ENCODE measurements at places on chromosomes 6 and 20.

DNA sequence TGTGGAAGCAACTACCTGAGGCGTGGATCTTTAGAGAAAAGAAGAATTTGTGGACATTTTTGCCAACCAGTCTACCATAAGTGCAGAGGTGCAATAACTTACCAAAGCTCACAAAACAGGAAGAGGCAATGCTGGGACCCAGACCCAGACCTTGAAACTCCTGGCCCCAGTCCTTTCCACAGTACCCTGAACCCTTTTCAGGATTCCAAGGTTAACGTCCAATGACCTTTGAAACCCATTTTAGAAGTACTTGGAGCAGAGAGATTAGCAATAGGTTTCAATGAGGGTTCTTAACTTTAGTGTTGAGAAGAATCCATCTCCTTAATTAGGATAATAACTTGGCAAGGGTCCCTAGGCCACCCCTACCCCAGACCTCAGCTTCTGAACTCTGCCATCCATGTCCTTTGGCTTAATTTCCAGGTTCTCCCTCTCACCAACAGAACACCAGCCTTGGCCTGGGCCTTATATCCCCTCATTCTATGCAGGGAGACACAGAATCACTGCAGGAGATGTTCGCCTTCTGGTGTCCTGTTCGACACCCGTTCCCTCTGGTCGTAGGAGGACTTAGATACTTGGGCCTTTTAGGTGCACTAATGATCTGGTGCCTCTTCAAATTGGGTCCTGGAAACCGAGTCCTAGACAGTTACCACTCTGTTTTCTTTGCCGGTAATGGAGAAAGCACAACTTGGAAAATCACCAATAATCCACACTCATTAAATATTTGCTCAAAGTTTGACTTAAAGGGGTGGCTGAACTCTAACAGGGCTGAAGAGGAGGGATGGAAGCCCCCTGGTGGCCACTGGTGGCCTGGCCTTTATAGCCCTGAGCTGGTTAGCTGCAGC lies 40.6 kb downstream of the ISM1 start:
- DNase-seq = no peak

DNA sequence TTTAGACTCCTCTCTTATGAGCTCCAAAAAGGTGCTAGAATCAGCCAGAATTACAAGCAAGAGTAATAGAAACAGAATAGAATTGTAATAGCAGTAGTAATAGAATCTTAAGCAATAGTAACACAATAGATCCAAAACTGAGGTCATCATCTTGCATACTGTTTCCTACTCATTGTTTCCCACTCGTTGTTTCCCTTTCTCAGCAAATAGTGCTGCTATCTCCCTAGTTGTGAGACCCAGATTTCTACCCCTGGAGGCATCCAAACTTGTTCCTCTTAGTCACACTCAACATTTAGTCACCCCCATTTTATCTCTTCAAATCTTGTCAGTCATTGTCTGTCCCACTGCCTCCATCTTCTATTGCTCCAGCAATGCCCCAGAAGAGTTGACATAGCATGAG lies 356.9 kb upstream of the MARCKS start:
- DNase-seq = no peak

DNA sequence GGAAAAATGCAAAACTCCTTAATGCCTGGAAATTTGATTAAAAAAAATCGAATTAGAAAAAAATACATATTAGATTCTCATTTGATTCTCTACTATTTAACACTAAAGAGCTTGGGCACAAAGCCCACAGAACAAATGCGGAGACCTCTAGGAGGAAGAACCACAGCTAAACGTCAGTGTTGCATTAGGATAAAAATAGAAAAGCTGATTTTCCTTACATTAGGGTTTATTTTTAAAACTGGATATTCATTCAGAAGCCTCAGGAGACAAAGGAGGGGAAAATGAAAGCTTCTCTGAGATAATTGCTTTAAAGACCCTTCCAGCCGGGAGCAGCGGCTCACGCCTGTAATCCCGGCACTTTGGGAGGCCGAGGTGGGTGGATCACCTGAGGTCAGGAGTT lies 77.3 kb downstream of the ECT2L start:
- DNase-seq = no peak

- DNase-seq = no peak
Observed at GRCh38 chr20:49918446-49918845, 3.1 kb upstream of the SPATA2 start.

DNA sequence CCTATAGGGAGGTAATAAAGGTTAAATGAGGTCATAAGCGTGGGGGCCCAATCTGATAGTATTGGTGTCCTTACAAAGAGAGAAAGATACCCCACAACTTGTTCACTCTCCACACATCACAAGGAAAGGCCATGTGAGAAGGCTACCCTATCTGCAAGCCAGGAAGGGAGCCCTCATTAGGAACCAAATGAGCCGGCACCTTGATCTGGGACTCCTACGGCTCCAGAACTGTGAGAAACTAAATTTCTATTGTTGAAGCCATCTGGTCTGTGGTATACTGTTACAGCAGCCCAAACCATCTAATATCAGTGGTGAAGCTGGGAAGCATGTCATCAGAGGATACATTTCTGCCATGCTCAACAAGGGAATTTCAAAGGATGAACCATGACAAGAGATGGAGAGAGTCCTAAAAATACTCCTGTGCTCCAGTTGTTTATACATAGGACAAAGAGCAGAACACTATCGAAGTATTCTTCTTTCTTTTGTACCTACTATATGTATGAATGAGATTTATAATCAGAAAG lies 10.4 kb downstream of the COX7A2 start:
- DNase-seq = no peak

- no peak for DNase-seq
Observed at GRCh38 chr20:34377072-34377847, 14.2 kb downstream of the ITCH start.

DNA sequence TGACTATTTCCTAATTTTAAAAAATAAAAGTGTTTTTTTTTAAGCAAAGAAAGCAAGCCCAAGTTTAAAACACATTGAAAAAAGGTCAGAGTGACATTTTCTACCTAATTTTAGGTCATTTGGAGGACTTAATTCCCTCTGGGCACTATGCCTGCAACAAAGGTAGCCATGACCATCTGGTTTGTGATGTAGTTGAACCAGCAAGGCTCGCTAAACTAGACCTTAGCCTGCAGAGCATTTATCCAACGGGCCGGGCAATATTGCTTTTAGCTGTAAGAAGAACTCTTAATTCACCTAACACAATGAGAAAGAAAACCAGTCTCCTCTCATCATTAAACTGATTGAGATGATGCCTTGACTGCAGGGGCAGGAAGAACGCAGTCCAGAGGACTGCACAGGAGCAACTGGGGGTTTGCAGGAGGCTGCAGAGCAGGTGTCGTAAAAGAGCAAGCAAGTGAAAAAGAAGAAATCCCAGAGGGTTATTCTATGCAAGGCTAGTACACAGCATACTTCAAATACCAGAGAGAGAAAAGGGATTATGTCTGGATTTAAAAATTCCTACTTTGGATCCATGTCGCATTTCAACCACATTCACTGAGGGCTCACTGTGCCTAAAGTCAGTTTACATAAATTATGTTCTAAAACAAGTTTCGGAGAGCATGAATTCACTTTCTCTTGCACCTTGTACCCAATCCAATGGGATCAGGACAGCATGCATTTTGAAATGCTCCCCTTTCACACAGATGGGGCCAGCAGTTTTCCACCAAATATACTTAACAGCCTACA lies 12.8 kb downstream of the TRAF3IP2 start:
- DNase-seq = no peak

DNA sequence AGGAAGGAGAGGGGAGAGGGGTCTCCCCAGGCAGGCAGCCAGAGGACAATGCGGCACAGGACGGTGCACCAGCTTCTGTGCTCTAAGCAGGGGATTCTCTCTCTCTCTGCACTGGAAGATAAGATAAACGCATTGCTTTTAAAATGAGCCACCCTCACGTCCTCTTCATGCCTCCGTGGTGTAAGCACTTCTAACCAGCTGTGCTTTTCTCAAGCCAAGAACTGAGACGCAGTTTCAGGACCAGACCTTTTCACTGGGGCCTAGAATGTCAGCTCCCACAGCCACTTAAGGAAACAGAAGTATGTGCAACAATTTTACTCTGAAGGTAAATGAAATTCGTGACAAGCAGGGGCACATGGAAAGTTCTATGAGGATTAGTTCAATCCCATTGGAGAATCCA lies 82.4 kb downstream of the PSMB1 start:
- no peak for DNase-seq

- no peak for DNase-seq
Observed at GRCh38 chr6:96608074-96608473, 45.1 kb downstream of the FHL5 start.

GRCh38 chr6:153031335-153031955 lies 28.9 kb upstream of the MTRF1L start:
- DNase-seq = no peak

GRCh38 chr6:12371151-12371550 lies 81.0 kb downstream of the EDN1 start:
- DNase-seq = no peak

GRCh38 chr6:147117011-147117410 lies 87.2 kb upstream of the STXBP5 start:
- no peak for DNase-seq

GRCh38 chr6:44373787-44374186 lies 13.7 kb upstream of the CDC5L start:
- DNase-seq = no peak

DNA sequence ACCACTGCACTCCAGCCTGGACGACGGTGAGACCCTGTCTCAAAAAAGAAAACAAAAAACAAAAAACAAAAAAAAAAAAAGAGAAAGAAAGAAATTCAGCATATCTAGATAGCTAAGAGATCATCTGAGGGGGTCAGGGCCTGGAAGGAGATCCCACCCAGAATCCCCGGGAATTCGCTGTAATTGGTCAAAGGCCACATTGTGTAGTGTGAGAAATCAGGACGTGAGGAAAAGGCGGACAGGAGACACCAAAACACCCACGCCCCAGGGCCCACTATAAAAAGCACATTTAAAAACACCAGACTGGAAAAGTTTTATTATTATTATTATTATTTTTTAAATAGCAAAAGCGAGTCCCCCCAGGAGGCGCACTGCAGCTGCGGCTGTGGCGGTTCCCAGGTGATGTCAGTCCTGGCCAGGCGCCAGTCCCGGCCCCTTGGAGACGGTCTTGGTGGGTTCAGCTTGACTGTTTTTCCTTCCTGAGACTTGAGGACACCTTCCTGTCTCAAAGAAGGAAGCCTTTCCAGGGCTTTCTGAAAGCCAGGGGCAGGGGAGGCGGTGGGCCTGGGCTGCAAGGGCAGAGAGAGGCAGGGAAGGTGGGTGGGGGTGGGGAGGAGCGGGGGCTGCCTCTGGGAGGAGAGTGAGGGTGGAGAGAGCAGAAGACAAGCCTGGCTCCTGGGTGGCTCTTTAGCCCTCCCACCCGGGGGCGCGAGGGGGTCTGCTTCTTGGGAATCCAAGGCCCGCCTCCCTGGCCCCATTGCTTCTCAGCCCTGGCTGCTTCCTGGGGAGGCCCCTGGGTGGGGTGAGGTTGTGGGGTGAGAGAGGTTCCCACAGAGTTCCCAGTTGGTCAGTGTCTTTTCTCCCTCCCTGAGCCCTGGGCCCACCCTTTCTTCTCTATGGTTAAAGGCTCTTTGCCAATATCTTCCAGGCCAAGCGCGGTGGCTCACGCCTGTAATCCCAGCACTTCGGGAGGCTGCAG lies 14.5 kb downstream of the TCF15 start:
- DNase-seq = peak; percentile 86

DNA sequence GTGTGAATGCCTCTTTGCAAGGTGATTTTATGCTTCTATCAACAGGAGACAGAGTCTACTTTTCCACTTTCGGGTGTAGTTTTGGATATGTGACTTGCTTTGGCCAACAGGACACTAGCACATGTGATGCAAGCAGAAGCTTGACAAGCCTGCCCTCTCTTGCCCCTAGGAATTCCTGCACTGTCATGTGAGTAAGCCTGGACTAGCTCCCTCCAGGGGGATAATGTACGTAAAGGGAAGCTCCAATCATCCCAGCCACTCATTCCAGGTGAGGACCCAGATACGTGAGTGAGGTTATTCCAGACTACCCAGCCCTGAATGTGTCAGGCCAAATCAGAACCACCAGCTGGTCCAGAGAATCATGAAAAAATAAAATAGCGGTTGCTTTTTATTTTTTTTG lies 33.3 kb downstream of the BEND3 start:
- DNase-seq = no peak

DNA sequence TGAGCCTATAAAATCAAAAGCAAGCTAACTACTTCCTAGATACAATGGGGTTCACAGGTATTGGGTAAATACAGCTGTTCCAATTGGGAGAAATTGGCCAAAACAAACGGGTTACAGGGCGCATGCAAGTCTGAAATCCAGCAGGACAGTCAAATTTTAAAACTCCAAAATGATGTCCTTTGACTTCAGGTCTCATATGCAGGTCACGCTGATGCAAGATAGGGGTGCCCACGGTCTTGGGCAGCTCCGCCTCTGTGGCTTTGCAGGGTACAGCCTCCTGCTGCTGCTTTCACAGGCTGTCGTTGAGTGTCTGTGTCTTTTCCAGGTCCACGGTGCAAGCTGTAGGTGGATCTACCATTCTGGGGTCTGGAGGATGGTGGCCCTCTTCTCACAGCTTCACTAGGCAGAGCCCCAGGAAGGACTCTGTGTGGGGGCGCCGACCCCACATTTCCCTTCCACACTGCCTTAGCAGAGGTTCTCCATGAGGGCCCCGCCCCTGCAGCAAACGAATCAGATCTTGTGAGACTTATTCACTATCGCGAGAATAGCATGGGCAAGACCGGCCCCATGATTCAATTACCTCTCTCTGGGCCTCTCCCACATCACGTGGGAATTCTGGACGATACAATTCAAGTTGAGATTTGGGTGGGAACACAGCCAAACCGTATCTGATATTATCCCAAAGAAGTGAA lies 11.9 kb upstream of the SMIM29 start:
- no peak for DNase-seq

DNA sequence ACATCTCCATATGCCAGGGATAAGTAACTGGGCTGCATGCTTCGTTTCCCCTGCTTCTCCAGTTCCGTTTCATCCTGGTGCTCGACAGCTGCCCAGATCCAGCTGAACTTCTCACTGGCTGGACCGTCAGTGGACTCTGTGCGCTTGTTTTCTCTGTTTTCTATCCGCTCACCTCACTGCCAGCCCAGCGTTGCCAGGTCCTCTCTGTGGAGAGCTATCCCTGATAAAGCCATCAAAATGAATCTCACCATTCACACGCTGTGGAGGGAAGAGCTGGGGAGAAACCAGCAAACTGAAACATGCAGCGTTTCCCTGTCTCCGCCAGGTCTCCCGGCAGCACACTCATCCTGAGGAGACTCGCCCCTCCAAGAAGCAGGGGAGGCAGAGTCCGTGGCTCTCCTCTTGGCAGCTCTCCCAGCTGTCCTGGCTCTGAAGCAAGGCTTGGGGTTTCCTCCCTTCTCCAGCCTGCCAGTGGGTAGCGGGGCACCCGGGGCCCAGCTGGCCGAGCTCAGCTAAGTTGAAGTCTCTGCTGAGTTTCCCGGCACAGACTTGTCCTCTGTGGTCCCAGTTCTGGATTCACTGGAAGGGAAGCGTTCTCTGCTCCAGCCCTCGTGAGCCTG lies 160.9 kb downstream of the DTNBP1 start:
- peak; percentile 84 for DNase-seq

- no peak for DNase-seq
Observed at GRCh38 chr6:144415014-144415413, 129.9 kb downstream of the UTRN start.

- DNase-seq = no peak
Observed at GRCh38 chr6:8934318-8934717, 499.0 kb upstream of the SLC35B3 start.

- no peak for DNase-seq
Observed at GRCh38 chr20:8803065-8803464, 265.8 kb upstream of the PLCB4 start.
